ENCODE measurements at places on chromosomes 5 and 9. TPM values are rescaled to one million over a fixed set of nuclear protein-coding genes. Genes with fewer than 3 reads are reported as not detected.

QRFP gene
- total RNA-seq: not detected

S1PR3 gene
- 16.9 TPM for total RNA-seq

SHISAL2B gene
- not detected for total RNA-seq

ANGPTL2 gene
- total RNA-seq: 46.4 TPM

IQGAP2 gene
- 57.5 TPM for total RNA-seq

PLCXD3 gene
- total RNA-seq: 4.2 TPM

CCNI2 gene
- 0.36 TPM for total RNA-seq

C5orf46 gene
- not detected for total RNA-seq

SREK1 gene
- 98.9 TPM for total RNA-seq

RLN1 gene
- not detected for total RNA-seq

PAPPA gene
- 3.3 TPM for total RNA-seq

F2RL1 gene
- 0.76 TPM for total RNA-seq

NSMF gene
- total RNA-seq: 50.4 TPM

ALDOB gene
- not detected for total RNA-seq

BASP1 gene
- total RNA-seq: 26.8 TPM

GPRIN1 gene
- 0.53 TPM for total RNA-seq

EPB41L4A gene
- total RNA-seq: 29.4 TPM

NUTM2F gene
- not detected for total RNA-seq

SLIT3 gene
- 50.6 TPM for total RNA-seq

SUSD3 gene
- total RNA-seq: 6.6 TPM

PTGES gene
- 23.3 TPM for total RNA-seq

BTNL8 gene
- total RNA-seq: 0.53 TPM

TRIO gene
- total RNA-seq: 192 TPM

PCDHGA9 gene
- total RNA-seq: 10.7 TPM

RNF183 gene
- not detected for total RNA-seq

CCL21 gene
- not detected for total RNA-seq

ATG10 gene
- total RNA-seq: 7.3 TPM

LIX1 gene
- total RNA-seq: not detected

RAPGEF1 gene
- 69.4 TPM for total RNA-seq

TAF11L10 gene
- not detected for total RNA-seq

LVRN gene
- total RNA-seq: 5.6 TPM

NSG2 gene
- total RNA-seq: not detected

MARCOL gene
- total RNA-seq: not detected

PALM2AKAP2 gene
- 19.7 TPM for total RNA-seq

NR4A3 gene
- total RNA-seq: 42.2 TPM

GARIN3 gene
- not detected for total RNA-seq

AGTPBP1 gene
- total RNA-seq: 31.6 TPM

PAEP gene
- not detected for total RNA-seq

POU5F2 gene
- total RNA-seq: 3.7 TPM

CSF1R gene
- total RNA-seq: 74.8 TPM

FYB1 gene
- 31.3 TPM for total RNA-seq

PTPRD gene
- total RNA-seq: 4.7 TPM

PCA3 gene
- total RNA-seq: 0.18 TPM

FOXD4 gene
- 0.45 TPM for total RNA-seq

PCDHGA1 gene
- total RNA-seq: 1.4 TPM

OR1Q1 gene
- not detected for total RNA-seq

ADAMTSL2 gene
- total RNA-seq: 22.3 TPM

SPINK7 gene
- not detected for total RNA-seq

PCDHGB6 gene
- total RNA-seq: 12.4 TPM

OBP2B gene
- not detected for total RNA-seq

GZMA gene
- 5.3 TPM for total RNA-seq

SLC45A2 gene
- not detected for total RNA-seq

THBS4 gene
- 111 TPM for total RNA-seq

PRDM9 gene
- not detected for total RNA-seq

LRRC70 gene
- 10.4 TPM for total RNA-seq

KIF4B gene
- not detected for total RNA-seq

GCNT4 gene
- total RNA-seq: 1.4 TPM

AQP3 gene
- total RNA-seq: 23.7 TPM
